ENCODE measurements at places on chromosomes 1 and 21.

- no peak for DNase-seq
These were observed 534.4 kb upstream of the CXADR start for GRCh38 chr21:16978309-16978895.

DNA sequence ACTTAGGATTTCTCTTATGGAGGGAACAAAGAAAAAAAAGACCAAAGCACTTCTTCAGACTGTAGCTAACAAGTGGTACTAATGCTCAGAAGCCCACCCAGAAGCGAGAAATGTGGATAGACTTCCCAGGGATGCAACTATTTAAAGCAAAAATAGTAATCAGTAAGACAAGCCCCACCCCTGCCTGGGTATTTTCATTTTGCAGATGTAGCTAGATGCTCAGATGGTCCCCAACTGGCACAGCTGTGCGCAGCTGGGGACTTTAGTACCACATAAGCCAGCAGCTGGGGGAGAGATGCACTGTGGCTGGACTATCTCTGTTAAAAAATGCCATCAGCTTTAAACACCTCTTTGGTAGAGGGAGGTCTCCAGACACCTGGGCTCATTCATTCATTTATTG is 77.8 kb upstream of the SPAG17 start:
- DNase-seq: no peak

DNA sequence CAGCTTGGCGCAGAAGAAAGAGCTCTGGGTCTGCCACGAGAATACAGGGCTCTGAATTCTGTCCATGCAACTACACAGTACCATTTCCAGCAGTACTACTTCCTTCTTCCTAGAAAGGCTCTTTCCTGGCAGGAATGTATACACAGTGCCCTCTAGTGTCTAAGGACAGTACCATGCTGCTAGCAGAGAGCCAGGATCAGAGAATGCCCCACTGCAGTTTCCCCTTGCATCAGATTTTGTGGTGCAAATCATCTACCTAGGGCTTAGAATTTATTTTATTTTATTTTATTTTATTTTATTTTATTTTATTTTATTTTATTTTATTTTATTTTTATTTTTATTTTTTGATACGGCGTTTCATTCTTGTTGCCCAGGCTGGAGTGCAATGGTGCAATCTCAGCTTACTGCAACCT is 50.8 kb downstream of the PAX7 start:
- DNase-seq: no peak

DNA sequence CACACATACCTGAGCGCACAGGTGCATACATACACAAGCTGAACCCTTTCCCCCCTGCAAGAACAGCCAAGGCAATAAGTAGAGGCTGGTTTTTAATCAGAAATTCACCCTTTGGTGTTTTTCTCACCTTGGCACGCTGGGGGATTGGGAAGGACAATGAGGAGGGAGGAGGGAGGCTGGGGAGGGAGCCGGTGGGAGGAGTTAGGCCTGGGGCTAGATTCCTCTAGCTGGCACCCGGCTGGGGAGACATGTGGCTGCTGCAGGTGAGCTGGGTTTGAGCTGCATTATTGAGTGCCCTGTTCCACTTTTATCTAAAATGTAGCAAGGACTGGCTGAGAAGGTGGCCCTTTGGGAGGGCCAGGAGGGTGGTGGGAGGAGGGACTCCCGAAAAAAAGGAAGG is 97.8 kb upstream of the CSF3R start:
- no peak for DNase-seq

- peak; percentile 52 for DNase-seq
These were observed at the start of gene FHAD1 for GRCh38 chr1:15246960-15247614. FHAD1 (plus strand) TSS chr1:15247223; CDS start chr1:15251785, 4,562 bp downstream.

- peak; percentile 68 for DNase-seq
These were observed 43.5 kb upstream of the RAB4A start for GRCh38 chr1:229227298-229227919.

GRCh38 chr1:101408212-101409042 is 171.6 kb downstream of the S1PR1 start:
- DNase-seq: no peak

GRCh38 chr1:39779821-39780220 is 8.7 kb upstream of the OXCT2 start:
- DNase-seq: no peak

- peak; percentile 58 for DNase-seq
These were observed 5.8 kb downstream of the VWA1 start for GRCh38 chr1:1441002-1441888.

- no peak for DNase-seq
These were observed 5.5 kb upstream of the CATSPER4 start for GRCh38 chr1:26184883-26185282.

GRCh38 chr1:119286587-119287181 is 81.9 kb upstream of the HAO2 start:
- DNase-seq: peak; percentile 15

DNA sequence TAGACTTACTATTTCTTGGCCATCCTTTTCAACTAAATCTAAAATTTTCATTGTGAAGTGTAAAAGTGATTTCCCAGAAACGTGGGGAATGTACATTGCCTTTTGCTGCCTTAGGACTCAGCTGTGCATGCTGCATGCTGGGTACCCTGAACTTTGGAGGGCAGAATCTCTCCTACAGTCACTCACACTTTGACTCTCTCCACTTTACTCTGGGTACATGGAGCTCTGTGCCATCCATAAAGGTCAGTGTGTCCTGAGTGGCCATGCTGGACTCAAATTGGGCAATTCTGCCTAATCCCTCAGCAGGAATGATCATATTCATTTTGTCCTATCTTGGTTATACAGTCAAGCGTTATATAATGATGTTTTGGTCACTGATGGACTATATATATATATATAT is 105.6 kb downstream of the NR5A2 start:
- DNase-seq: no peak

- no peak for DNase-seq
These were observed 754 bp upstream of the NPPA start for GRCh38 chr1:11848373-11848700.

GRCh38 chr1:36168514-36168913 is 12.6 kb downstream of the MAP7D1 start:
- no peak for DNase-seq

GRCh38 chr1:42952303-42953001 is 6.2 kb downstream of the SLC2A1 start:
- DNase-seq: no peak

- DNase-seq: no peak
These were observed 16.0 kb downstream of the ABCA4 start for GRCh38 chr1:94104776-94105580.

GRCh38 chr1:163450986-163451385 is 129.2 kb downstream of the NUF2 start:
- DNase-seq: no peak

DNA sequence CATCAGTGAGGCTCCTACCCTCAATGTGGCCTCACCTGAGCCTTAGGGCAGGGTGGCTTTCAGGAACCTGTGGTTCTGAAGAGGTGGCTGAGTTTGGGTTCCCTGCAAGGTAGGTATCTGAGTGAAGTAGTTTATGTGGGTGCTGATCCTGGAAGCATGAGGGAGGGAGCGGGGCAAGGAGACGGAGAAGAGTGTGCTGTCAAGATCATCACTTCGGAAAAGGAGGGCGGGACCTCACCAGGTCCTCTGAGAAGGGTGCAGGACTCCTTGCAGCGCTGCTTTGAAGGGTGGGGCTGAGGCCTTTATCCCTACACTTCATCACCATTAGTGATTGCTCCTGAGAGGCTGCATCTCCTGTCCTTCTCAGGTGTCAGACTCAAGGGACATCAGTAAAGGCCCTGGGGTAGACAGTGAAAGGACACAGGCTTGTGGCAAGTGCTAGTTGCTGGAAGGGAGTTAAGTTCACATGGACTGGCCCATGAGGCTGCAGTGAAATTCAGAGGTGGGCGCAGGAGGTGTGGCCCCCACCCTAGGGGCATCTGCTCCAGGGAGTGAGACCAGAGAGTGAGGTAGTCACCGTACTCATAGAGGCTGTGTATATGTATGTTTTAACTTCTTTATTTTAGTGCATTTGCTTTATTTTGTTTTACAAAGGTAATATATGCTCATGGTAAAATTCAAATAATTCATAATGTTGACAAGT is 57.3 kb upstream of the GALNT2 start:
- DNase-seq: no peak

GRCh38 chr1:5850503-5850902 is 141.7 kb downstream of the NPHP4 start:
- DNase-seq: no peak

- DNase-seq: peak; percentile 51
These were observed 14.8 kb downstream of the IL6R start for GRCh38 chr1:154419620-154420571.

DNA sequence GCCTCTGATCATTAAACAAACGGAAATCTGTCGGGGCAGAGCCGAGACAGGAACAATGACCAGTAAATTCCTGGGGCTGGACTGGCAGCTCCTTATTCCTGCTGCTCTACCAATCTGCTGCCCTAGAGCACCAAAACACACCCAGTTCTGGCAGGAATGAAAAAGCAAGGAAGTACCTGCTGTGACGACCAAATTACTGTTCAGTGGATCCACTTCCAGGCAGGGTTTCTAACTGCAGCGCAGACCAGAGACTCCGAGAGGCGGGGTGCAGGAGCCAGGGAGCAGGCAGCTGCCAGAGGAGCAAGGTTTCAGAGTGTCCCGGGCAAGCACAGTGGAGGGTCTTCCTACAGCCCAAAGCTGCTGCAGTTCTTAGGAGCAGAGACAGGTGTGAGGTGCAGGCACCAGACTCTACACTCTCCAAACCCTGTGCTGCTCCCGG is 32.4 kb downstream of the KANK4 start:
- DNase-seq: no peak

GRCh38 chr1:239436286-239436685 is 49.9 kb downstream of the CHRM3 start:
- no peak for DNase-seq

DNA sequence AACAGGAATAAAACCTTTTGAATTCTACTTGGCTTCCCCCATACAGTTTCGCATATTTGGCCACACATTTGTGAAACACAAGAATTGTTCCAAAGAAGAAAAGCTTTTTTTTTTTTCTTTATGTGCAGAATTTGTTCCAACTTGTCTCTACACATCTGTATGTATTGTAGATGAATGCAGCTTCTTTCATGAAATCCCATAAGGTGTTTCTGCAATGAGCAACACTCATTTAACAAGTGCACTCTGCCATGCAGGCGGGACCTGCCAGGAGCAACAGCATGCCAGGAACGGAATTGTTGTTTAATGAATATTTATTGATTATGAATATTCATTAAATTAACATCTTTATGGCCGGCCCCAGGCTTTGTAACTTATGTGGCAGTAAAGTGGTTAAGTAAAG is 1075.0 kb downstream of the TTLL7 start:
- no peak for DNase-seq

- DNase-seq: no peak
These were observed 1.7 kb downstream of the SNAP47 start for GRCh38 chr1:227736814-227737432.

GRCh38 chr1:45455162-45455561 is 35.8 kb downstream of the TESK2 start:
- no peak for DNase-seq

GRCh38 chr1:31238986-31239613 is 587 bp downstream of the NKAIN1 start:
- no peak for DNase-seq

DNA sequence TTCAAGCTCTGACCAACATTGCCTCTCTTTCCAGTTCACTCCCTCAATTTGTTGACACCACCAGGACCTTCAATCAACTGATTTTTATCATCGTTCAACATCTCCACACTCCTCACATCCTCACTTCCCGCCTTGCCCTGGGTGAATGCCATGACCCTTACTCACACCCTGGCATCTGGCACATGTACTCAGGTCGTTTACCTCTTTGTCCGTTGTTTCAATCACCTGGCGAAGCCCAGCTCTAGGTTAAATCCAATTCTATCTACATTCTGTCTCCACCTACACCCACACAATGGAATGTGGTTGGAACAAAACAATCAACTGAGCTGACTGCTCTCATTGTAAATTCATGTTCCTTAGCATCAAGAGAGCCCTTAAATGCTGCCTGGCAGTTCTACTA is 24.2 kb upstream of the TBX15 start:
- no peak for DNase-seq

GRCh38 chr1:168136709-168137514 is at the start of gene GPR161:
GPR161 (minus strand) TSS chr1:168136930; CDS start chr1:168104850, 32,080 bp downstream.
- no peak for DNase-seq

GRCh38 chr1:80023358-80023757 is 1016.8 kb upstream of the ADGRL4 start:
- no peak for DNase-seq

DNA sequence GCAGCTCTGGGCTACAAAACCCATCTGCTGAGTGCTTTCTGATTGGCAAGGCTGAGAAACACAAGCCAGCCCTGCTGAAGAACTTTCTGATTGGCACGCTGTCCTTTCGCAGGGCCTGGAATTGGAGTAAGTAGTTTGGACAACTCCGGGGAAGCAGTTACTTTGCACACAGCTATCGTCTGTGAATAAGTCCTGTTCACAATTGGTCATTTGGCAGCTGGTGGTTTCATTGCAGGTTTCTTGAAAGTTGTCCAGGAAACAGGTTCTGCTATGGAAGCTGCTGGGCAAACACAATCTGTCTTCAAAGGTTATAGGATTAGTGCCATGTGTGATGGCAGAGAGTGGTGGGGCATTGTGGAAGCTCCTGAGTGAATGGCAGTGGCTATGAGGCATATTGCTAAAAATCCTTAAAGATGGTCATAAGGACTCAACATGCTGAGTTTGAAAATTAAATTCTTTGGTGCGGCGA is at the start of gene KRTAP27-1:
KRTAP27-1 (minus strand) TSS at position 419 of the 469 bp plus-strand sequence; CDS start at position 393, 26 bp downstream.
- DNase-seq: no peak

DNA sequence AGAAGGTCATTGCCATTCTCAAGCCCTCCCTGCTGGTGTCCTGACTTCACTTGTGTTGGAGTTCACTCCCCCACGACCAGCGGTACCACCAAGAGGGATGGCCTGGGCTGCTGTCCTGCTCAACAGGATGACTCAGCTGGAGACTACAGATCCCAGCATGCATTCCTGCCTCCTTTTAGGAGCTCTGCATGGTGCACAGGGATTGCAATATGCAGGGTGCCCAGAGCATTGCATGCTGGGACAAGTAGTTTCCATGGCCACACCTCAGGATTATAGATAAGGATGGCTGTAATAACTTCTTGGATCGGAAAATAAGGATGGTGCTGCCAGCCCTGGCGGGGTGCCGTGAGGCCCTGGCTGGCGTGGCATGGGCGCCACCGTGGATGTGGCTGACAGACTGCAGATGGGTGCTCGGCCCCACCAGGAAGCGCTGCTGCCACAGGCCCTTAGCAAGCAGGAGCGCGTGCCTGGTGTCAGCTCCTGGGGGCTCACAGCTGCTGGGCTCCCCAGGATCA is 150.0 kb downstream of the CASZ1 start:
- DNase-seq: no peak

- no peak for DNase-seq
These were observed 736.9 kb upstream of the ADAMTS5 start for GRCh38 chr21:27703791-27704190.

DNA sequence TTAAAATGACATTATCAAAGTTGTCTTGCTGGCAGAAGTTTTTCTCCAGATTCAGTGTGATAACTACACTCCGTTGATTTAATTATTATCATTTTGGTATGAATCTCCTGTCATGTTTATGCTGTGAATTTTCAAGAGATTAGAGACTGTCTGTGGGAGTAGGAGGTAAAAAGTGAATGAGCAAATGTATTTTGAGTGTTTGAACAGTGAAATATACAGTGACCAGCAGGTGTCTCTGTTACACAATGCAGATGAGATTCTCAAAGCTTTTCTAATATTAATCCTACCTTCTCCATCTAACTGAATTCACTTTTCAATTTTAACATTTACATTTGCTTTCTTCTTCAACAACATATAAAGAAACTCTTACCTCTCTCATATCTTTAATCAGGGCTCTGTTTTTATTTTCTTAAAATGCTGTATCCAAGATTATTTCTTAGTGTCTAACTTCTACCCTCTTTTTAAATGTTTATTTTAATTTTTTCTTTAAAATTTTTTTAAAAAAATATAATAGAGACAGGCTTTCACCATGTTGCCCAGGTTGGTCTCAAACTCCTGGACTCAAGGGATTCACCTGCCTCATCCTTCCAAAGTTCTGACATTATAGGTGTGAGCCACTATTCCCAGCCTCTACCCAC is 20.9 kb upstream of the HSPA13 start:
- DNase-seq: no peak
